Endothelial cell of umbilical vein (primary cell): ENCODE measurements at places on chromosomes 7 and 10.

DNA sequence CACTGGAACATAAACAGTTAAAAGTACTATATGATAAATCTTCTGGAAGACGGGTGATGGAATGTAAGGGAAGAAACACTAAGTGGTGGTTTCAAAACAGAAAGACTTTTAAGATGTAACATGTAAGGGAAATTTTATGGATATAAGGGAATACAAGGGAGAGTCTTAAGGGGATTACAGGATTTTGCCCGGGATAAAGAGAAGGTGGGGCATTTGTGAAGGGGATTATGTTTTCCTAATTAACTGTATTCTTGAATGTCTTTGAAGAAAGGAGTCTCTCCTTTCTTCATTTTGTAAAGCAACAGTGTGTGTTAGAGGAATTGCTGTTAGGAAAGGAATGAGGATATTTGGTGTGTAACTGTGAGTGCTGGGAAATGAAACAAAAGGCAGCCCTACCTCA lies 745.2 kb downstream of the AUTS2 start:
- no peak for DNase-seq

GRCh38 chr10:60390224-60390626 lies 550 bp upstream of the ANK3 start:
- peak; percentile 9 for DNase-seq

DNA sequence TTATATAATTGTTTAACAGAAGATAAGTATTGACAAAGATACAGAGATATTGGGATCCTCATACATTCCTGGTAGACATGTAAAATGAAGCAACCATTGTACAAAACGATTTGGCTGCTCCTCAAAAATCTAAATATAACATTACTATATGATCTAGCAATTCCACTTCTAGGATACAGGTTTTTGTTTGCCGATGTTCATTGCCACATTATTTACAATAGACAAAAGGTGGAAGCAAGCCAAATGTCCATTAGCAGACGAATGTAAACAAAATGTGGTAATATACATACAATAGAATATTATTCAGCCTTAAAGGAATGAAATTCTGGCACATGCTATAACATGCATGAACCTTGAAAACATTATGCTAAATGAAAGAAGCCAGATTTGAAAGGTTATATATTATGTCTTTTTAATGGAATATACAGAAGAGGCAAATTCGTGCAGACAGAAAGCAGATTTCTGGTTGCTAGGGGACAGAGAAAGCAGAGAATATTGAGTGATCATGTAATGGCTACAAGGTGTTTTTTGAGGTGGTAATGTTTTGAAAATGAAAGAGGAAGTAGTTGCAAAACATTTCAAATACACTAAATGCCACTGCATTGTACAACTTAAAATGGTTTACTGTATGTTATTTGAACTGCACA lies 44.9 kb downstream of the POLR1F start:
- DNase-seq, result no peak

- no peak for DNase-seq
Observed at GRCh38 chr7:30019387-30019786, 7.1 kb downstream of the FKBP14 start.

- no peak for DNase-seq
Observed at GRCh38 chr10:116738339-116738738, 4.0 kb downstream of the HSPA12A start.

- DNase-seq, result no peak
Observed at GRCh38 chr7:41858201-41858600, 155.3 kb upstream of the INHBA start.

DNA sequence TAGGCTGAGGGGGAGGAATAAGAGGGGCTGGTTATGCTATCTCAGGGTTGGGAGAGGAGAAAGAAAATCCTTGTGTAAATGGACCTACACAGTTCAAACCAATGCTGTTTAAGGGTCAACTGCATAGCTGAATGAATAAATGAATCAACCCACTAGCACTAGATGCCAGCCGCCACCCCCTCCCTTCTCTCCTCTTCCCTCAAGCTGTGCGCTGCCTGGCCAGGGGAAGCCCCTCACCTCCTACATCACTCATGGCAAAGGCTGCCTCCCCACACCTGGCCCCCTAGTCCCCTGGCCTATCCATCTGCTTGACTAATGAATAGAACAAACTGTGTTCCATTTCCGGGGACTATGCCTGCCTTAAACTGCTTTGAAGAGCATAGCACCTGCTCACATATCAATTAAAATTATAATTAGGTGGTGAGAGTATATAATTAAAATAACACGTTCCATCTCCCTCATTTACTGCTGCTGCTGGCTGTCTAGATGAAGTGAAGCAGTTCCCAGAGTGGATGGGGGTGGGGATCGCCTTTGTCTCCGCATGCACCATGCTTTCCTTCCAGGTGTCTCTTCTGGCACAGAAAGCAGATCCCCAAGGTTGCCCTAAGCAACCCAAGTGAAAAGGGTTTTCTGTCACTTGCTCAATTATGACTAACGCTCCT lies 32.6 kb downstream of the GRID1 start:
- no peak for DNase-seq

GRCh38 chr7:45081670-45081974 lies 7.1 kb downstream of the NACAD start:
- DNase-seq, result no peak

- DNase-seq, result no peak
Observed at GRCh38 chr7:97680622-97681021, 51.3 kb upstream of the TAC1 start.

DNA sequence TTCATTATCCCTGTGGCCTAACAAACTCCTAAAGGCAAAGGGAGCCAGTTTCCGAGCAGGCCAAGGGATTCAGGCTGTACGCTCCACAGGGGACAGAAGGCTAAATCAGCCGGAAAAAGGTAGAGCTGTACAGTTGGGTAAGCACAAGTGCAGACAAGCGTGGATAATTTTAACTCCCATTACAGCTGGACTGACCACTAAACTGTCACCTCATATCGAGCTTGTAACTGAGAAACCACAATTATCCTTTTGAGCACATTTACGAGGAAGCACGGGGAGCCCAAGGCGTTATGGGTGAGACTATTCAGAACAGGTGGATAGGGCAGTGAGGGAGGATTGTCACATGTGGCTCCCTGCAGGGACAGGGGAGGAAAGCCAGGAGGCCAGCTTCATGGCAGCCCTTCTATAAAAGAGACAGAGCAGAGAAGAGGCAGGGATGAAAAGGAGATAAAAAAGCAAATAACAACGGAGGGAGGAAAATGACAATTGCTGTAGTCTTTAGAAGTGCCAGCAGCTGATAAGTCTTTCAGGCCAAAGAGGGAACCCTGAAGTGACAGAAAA lies 288.0 kb downstream of the FGFR2 start:
- no peak for DNase-seq
